Daoy (cell line): ENCODE measurements at places on chromosomes 3 and 15. TPM values are rescaled to one million over a fixed set of nuclear protein-coding genes. Genes with fewer than 3 reads are reported as not detected.
A peak's percentile ranks its signal among the peaks of the same experiment; 100 is the strongest.

- DNase-seq: no peak
Measured at GRCh38 chr15:64572856-64573255, 112.5 kb downstream of the ZNF609 start.

DNA sequence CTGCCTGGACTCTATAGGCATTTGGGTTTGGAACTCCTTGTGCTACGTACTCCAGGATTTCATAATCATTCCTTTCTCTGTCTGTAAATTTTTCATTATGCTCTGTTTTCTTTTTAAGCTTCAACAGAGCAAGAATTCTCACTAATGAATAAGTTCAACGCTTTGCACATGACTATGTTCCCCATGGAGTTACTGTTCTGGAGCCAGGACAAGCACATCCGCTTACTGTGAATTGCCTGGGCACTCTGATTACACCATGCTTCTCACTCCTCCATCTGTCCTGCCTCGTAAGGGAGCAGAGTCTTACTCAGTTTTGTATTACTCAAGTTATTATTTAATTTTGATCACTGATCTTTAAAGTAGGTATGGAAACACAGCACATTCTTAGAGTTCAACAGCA, 472.7 kb downstream of the RAP2B start:
- DNase-seq: no peak

- DNase-seq: no peak
Measured at GRCh38 chr3:98799479-98799878, 36.3 kb downstream of the ST3GAL6 start.

DNA sequence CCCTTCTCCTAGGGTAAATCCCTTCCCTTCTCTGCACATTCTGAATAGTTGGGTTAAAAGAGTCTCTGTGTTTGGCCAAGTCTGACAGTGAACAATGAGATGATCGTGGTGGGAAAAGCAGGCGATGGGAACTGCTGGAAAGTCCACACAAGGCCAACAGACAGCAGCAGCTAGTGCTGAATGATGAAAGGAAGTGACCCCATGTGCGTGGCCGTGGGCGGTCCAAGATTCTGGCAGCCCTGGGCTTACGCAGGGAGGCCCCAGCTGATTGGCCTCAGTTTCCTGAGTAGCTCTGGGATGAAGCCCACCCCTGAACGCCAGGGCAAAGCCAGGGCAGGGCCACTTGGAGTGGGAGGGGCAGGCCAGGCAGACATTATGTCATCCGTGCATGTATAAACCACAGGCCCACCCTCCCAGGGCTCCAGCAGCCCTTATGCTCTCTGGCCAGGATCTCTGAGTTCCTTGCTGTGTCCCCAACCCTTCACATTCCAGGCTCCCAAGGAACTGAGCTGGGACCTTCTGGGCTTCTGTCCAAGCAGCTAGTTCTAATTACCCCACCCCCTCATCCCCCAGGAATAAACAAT, 57.8 kb downstream of the CDC25A start:
- DNase-seq: peak; percentile 63

DNA sequence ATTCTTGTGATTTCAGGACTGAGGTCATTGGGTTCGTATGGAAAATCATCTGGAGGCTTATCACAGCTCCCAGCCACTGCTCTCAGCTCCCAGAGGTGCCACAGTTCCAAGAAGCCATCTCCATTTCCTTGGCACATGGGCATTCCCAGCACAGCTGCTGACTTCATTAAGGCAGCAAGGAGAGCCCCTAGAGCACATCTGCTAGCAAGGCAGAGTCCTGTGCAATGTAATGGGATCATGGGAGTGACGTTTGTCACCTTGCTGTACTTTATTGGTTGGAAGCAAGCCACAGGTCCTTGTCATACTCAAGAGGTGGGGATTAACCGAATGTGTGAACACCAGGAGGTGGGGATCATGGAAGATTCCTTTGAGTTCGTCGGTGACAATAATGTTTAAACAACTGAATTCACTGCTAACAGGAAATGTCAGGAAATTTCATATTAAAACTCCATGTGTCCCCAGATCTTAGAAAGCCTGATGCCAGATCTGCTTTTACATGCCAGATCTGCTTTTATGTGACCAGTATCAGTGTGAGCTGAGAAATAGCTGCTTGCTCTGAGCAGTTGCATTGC, 148.8 kb downstream of the GABRG3 start:
- DNase-seq: no peak

The MELTF gene
- total RNA-seq: 1.3 and 1.8 TPM in 2 replicates

The SLCO2A1 gene
- 1.4 and 4.8 TPM in 2 replicates for total RNA-seq

The AHSG gene
- total RNA-seq: not detected in 2 replicates

The CACNA2D2 gene
- 0.03 TPM in 1 of 2 replicates, not detected in the other for total RNA-seq
